Aorta (tissue), 5 donors: ENCODE measurements at places on chromosomes 2 and 18. TPM values are rescaled to one million over a fixed set of nuclear protein-coding genes. Genes with fewer than 3 reads are reported as not detected.

SAP130 gene
- 23.5 TPM for total RNA-seq

TCF23 gene
- 1.1 TPM for total RNA-seq

OTX1 gene
- not detected for total RNA-seq

FAM136A gene
- total RNA-seq, result 15.7 TPM

CCL20 gene
- total RNA-seq, result not detected

SP3 gene
- total RNA-seq, result 97.6 TPM

MOB4 gene
- 36.1 TPM for total RNA-seq

AKAIN1 gene
- total RNA-seq, result not detected

ADCYAP1 gene
- total RNA-seq, result 4.9 TPM

DNA sequence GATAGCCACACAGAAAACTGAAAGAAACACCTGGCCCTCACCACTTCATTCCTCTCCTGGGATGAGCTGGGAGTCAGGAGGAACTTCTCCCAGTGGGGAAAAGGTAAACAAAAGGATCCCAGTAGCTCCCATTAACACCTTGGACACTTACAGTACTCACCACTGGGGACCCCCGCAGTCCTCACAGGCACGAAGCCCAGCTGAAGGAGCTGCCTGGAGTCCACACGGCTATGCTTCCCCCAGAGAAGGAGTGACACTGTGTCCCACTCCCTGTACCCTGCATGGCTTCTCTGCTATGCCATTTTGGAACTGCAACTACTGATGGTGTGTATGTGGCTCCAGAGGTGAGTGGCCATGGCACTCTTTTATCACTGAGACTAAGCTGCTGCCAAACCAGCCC, 1565.1 kb downstream of the LRP1B start:
- no peak overlapping the region for H3K4me3 ChIP-seq
- no peaks in the 10 kb centered on the region for H3K36me3 ChIP-seq
- H3K27me3 ChIP-seq, result no peaks in the 10 kb centered on the region
- no peaks in the 10 kb centered on the region for H3K4me1 ChIP-seq

DNA sequence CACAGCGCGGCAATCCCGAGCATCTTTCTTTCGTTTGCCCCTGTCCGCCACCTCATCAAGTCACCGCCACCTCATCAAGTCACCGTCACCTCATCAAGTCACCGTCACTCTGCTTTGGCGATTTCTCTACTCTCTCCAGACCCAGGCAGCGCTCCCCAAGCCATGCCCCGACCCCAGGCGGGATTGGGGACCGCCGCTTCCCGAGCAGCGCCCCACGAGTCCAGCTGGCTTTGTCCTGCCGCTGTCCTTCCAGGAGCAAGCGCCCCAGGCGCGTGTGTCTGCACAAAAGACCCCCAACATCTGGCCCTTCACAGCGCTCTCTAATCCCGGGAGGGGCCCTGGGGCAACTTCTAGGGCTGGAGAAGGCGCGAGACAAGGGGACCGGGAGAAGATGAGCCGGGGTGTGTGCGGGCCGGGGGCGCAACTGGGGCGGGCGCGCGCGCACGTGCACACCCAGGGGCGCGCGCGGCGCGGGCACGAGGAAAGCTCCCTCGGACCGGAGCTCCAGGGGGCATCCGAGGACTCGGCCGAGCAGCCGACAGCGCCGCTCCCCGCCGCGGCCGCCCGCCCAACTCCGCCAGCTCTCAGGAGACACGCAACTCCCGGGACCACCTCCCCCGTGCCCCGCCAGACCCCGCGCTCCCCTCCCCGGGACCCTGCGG, 633 bp upstream of the RNF152 start:
- H3K4me1 ChIP-seq, result peaks cover 1% of the 10 kb centered on the region
- H3K4me3 ChIP-seq, result peak overlapping the region; percentile 98
- H3K27ac ChIP-seq, result peak overlapping the region; percentile 39
- no peaks in the 10 kb centered on the region for H3K36me3 ChIP-seq
- no peaks in the 10 kb centered on the region for H3K27me3 ChIP-seq
- DNase-seq, result peak; percentile 84

DNA sequence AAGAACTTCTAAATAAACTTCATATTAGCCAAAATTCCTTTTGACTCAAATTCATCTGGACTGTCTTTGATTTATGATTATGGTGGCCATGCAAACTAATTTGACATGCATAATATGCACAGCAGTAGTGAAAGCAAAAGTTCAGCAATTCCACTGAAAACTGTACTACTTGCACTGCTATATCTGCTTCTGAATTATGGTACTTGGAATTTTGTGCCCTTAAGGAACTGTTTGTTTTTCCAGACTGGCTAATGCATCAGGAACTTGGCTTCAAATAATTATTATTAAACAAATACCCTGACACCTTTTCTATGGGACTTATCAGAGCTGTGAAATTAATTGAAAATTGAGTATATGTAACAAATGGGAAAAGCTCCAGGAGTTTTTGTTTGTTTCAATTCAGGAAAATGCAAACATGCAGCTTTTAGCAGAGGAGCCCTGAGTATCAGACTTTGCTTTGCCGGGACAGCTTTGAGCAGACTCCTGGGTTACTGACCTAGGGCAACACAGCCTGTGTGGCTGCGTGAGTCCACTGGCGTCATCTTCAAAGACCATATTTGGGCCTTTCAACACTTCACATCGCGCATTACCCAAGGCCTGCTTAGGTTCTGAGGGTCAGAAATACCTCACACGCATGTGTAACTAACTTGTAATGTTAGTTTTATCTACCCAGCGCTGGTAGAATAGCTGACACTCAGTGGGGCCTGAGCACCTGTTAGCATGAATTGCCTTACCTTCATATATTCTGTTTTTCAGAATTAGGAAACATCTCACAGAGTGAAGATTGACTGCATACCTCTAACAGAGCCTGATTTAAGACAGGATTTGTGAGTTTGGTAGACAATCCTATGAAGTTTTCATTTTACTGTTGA, 35.4 kb downstream of the CFAP221 start:
- no peak overlapping the region for H3K4me3 ChIP-seq
- DNase-seq, result no peak
- H3K27ac ChIP-seq, result no peak overlapping the region

- H3K27me3 ChIP-seq, result no peaks in the 10 kb centered on the region
- no peaks in the 10 kb centered on the region for H3K4me1 ChIP-seq
- H3K36me3 ChIP-seq, result peaks cover 4% of the 10 kb centered on the region
- DNase-seq, result no peak
- no peak overlapping the region for H3K4me3 ChIP-seq
These were observed 17.6 kb downstream of the MRPL35 start for GRCh38 chr2:86216575-86217555.

GRCh38 chr18:45667056-45667736, 51.9 kb downstream of the SLC14A2 start:
- no peak for DNase-seq
- no peaks in the 10 kb centered on the region for H3K27me3 ChIP-seq
- no peaks in the 10 kb centered on the region for H3K4me1 ChIP-seq

- no peaks in the 10 kb centered on the region for H3K36me3 ChIP-seq
- H3K4me1 ChIP-seq, result no peaks in the 10 kb centered on the region
- no peak overlapping the region for H3K4me3 ChIP-seq
- peak; percentile 81 for DNase-seq
These were observed 32.1 kb upstream of the SP3 start for GRCh38 chr2:173997269-173997668.

GRCh38 chr2:218323526-218324472, 31.5 kb upstream of the TMBIM1 start:
- no peaks in the 10 kb centered on the region for H3K27me3 ChIP-seq
- no peaks in the 10 kb centered on the region for H3K36me3 ChIP-seq
- H3K4me3 ChIP-seq, result peak overlapping the region; percentile 70
- H3K27ac ChIP-seq, result no peak overlapping the region
- DNase-seq, result no peak
- H3K4me1 ChIP-seq, result no peaks in the 10 kb centered on the region

DNA sequence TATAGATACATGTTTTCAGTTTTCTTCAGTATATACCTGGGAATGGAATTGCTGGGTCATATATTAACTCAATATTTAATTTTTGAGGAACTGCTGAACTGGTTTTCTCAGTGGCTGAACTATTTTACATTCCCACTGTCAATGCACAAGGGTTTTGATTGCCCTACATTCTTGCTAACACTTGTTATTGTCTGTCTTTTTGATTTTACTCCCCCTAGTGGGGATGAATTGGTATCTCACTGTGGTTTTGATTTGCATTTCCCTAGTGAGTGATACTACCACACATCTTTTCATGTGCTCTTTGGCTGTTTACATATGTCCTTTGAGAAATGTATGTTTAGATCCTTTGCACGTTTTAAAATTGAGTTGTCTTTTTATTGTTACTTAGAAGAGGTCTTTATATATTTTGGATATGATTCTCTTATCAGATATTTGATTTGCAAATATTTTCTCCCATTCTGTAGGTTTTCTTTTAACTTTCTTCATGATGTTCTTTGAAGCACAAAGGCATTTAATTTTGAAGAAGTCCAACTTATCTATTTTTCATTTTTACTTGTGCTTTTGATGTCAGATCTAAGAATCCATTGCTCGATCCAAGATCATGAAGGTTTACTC, 36.2 kb downstream of the ASB1 start:
- no peaks in the 10 kb centered on the region for H3K4me1 ChIP-seq
- no peaks in the 10 kb centered on the region for H3K27me3 ChIP-seq
- no peak for DNase-seq

DNA sequence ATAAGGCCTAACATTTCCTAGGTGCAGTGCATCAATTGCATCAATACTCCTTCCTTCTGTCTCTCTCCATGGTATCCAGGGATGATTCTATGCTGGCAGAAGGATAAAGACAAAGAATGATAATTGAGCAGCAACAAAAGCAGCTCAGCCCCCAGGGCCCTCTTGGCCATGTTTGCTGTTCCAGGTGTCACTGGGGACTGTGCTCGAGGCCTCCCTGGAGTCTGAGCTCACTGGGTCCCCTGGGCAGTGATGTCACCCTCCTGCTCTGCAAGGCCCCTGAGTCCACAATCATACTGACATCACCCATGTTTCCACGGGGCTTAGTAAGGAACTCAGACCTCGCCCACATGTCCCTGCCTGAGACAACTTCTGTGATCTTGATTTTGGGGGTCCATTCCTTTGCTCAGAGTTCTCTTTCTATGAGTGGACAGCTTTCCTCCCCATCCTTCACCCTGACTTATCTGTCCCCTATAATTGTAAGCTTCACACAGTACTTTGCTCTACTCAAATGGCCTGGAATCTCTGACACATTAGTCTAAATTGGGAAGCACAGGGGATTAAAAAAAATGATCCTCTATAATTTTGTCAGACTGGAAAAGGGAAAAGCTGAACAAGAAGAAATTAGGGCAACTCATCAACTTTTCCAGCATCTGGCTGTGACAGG, 15.8 kb upstream of the EXOC6B start:
- H3K27me3 ChIP-seq, result no peaks in the 10 kb centered on the region
- H3K4me1 ChIP-seq, result no peaks in the 10 kb centered on the region
- DNase-seq, result no peak
- H3K36me3 ChIP-seq, result no peaks in the 10 kb centered on the region
- H3K4me3 ChIP-seq, result no peak overlapping the region

- H3K27me3 ChIP-seq, result no peaks in the 10 kb centered on the region
- peak; percentile 92 for DNase-seq
These were observed at the start of gene SPATS2L for GRCh38 chr2:200306196-200306930. SPATS2L (plus strand) TSS chr2:200306693; CDS start chr2:200389245, 82,552 bp downstream.

GRCh38 chr2:126389446-126389845, 266.5 kb upstream of the GYPC start:
- no peak overlapping the region for H3K4me3 ChIP-seq
- no peak overlapping the region for H3K27ac ChIP-seq
- H3K4me1 ChIP-seq, result no peaks in the 10 kb centered on the region
- H3K36me3 ChIP-seq, result no peaks in the 10 kb centered on the region

DNA sequence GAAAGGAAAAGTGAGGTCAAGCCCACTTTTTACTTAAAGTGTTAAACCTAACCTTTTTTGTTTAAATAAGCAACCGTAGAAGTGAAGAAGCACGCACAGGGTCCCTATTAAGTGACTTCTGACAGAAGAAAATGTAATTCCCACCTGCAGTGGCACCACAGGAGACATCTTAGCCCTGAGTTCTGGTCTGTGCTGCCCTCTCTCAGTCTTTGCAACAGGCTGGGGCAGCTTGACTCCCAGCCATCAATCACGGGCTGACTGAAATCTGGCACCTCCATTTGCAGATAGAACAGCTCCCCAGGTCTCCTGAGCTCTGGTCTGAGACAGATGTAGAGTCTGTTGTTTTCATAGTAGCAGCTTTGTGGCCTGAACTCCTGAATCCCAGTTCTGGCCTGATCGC, 170.0 kb downstream of the LTBP1 start:
- no peaks in the 10 kb centered on the region for H3K27me3 ChIP-seq
- H3K4me3 ChIP-seq, result no peak overlapping the region
- H3K36me3 ChIP-seq, result no peaks in the 10 kb centered on the region

- H3K4me1 ChIP-seq, result peaks cover 2% of the 10 kb centered on the region
- no peak overlapping the region for H3K4me3 ChIP-seq
- no peak overlapping the region for H3K27ac ChIP-seq
- no peaks in the 10 kb centered on the region for H3K36me3 ChIP-seq
- DNase-seq, result no peak
- no peaks in the 10 kb centered on the region for H3K27me3 ChIP-seq
These were observed 134.6 kb downstream of the MBD2 start for GRCh38 chr18:54089749-54090459.

GRCh38 chr18:11857177-11857887, 6.1 kb downstream of the CHMP1B start:
- DNase-seq, result peak; percentile 92
- H3K27ac ChIP-seq, result peak overlapping the region; percentile 82
- no peak overlapping the region for H3K4me3 ChIP-seq
- H3K27me3 ChIP-seq, result no peaks in the 10 kb centered on the region
- no peaks in the 10 kb centered on the region for H3K36me3 ChIP-seq
- no peaks in the 10 kb centered on the region for H3K4me1 ChIP-seq

GRCh38 chr18:5463390-5463789, 80.4 kb downstream of the EPB41L3 start:
- H3K36me3 ChIP-seq, result no peaks in the 10 kb centered on the region
- H3K27ac ChIP-seq, result no peak overlapping the region
- no peaks in the 10 kb centered on the region for H3K4me1 ChIP-seq
- H3K4me3 ChIP-seq, result no peak overlapping the region
- no peaks in the 10 kb centered on the region for H3K27me3 ChIP-seq

DNA sequence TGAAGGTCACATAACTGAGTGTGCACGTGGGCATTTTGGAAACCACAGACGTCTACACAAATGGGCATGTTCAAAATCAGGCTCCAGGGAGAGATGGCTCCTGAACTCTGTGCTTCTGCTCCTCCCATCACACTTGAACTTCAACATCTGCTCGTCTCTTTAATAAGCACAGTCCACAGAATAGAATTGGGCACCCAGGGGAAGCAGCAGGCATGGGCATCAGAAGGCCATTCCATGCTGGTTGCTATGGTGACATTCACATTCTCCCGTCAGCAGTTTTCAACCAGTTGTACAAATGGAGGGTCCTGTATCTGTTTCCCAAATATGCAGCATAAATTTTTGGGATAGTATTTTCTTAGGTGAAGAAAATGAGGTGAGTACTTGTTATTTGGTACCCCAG, 183.7 kb upstream of the COPS8 start:
- no peak overlapping the region for H3K4me3 ChIP-seq
- H3K36me3 ChIP-seq, result no peaks in the 10 kb centered on the region
- H3K27me3 ChIP-seq, result no peaks in the 10 kb centered on the region
- no peak overlapping the region for H3K27ac ChIP-seq
- no peaks in the 10 kb centered on the region for H3K4me1 ChIP-seq

DNA sequence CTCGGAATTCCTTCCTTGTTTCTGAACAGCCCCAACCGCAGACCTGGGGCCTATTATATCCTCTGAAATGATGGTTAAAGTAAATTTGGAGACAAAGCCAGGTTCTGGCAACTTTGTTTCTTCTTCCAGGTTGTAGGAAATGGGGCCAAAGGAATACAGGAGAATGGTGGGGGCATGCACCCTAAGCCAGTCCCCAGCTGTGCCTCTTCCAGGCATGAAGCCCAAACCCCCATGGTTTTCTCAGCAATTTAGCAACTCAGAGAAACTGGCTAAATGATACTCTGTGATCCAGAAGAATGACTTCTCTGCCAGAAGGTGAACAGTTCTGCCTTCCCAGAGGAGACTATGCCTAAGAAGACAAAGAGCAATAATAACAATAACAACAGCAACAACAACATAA, 635.0 kb upstream of the FANCL start:
- H3K27me3 ChIP-seq, result no peaks in the 10 kb centered on the region
- no peak overlapping the region for H3K27ac ChIP-seq
- no peaks in the 10 kb centered on the region for H3K36me3 ChIP-seq
- no peak overlapping the region for H3K4me3 ChIP-seq
- DNase-seq, result no peak
